CD4-positive, alpha-beta T cell treated with Interleukin-15 for 4 hours (primary cell): ENCODE measurements at places on chromosomes 12 and 14.

DNA sequence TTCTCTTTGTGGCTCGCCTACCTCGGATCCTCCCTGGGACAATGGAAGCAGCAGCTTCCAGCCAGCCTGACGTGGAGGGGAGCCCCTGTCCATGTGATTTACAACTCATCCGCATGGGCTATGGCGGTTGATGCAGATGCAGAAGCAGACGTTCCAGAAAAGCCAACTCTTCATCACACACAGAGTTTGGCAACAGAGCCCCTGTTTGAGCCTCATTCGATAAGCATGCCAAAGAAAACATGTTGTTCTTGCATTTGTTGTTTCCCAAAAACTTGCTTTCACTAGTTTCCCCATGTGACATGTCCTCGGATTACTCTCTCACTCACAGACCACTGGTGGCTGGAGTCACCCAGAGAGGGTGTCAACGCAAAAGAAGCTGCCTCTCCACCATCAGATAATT is 16.4 kb upstream of the TC2N start:
- DNase-seq = no peak

GRCh38 chr14:73877790-73878189 is 8.9 kb upstream of the ZNF410 start:
- no peak for DNase-seq

DNA sequence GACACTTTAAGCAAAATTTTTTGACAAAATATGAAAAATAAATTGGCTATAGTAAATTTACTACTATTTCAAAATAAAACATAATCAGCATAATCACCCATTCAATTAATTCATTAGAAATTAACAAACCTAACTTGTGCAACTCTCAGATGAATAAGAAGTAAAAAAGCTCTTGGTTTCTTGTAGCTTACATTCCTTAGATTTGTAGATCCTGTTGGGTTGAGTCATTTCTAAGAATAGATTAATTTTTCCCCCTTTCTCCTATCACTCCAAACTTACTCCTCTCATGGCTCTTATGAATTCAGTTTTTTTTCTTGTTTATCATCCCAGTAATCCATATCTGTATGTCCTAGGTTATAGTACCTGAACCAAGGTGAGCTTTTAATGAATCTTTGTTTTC is 230.9 kb upstream of the LRIG3 start:
- no peak for DNase-seq

- no peak for DNase-seq
These were observed 6.0 kb upstream of the IFT81 start for GRCh38 chr12:110117956-110118685.

- no peak for DNase-seq
These were observed 49.0 kb upstream of the STRN3 start for GRCh38 chr14:31075144-31075543.

- DNase-seq = no peak
These were observed 237.3 kb downstream of the CACNA1C start for GRCh38 chr12:2290091-2290490.

GRCh38 chr12:123532019-123532418 is 1.5 kb downstream of the RILPL1 start:
- no peak for DNase-seq
